ENCODE measurements at places on chromosomes 3 and 15. TPM values are rescaled to one million over a fixed set of nuclear protein-coding genes. Genes with fewer than 3 reads are reported as not detected.

Gene GASK1A
- not detected for total RNA-seq

Gene CCDC39
- total RNA-seq: not detected

Gene RTP2
- not detected for total RNA-seq

Gene SEMA7A
- total RNA-seq: 11.2 TPM

Gene ISL2
- total RNA-seq: 0.51 TPM

Gene ALPK3
- 1.0 TPM for total RNA-seq

Gene NSUN3
- 14.4 TPM for total RNA-seq

- no peak for DNase-seq
Measured at GRCh38 chr15:44918136-44918535, 38.4 kb upstream of the TERB2 start.

- no peak for DNase-seq
Measured at GRCh38 chr3:120524171-120524923, 71.8 kb upstream of the NDUFB4 start.

GRCh38 chr3:26118165-26118564 lies 328.3 kb downstream of the OXSM start:
- no peak for DNase-seq

DNA sequence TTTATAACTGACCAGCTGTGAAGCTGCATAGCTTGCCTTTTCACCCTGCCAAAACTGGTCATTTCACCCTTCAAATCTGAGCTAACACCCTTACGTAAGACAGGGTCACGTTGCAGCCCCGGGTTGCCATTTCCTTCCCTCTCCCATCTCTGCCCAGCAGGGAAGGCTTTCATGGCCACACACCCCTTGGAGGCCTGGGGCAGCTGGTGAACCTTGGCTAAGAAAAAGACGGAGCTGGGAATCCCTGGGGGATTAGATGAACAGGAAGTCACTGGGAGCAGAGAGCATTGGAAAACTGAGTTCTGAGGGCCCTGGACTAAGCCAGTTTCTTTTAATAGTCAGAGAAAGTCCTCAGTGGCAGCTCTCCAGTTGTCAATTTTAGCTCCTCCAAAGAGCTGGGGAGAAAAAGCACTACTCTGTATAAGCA lies 67.8 kb downstream of the TTC23 start:
- no peak for DNase-seq

- DNase-seq: no peak
Measured at GRCh38 chr15:68732451-68732850, 88.2 kb downstream of the ANP32A start.

GRCh38 chr15:57578288-57578900 lies 13.3 kb upstream of the MYZAP start:
- no peak for DNase-seq

GRCh38 chr3:154421083-154421482 lies 8.9 kb downstream of the GPR149 start:
- no peak for DNase-seq

GRCh38 chr3:184942735-184943134 lies 130.8 kb downstream of the VPS8 start:
- DNase-seq: no peak

DNA sequence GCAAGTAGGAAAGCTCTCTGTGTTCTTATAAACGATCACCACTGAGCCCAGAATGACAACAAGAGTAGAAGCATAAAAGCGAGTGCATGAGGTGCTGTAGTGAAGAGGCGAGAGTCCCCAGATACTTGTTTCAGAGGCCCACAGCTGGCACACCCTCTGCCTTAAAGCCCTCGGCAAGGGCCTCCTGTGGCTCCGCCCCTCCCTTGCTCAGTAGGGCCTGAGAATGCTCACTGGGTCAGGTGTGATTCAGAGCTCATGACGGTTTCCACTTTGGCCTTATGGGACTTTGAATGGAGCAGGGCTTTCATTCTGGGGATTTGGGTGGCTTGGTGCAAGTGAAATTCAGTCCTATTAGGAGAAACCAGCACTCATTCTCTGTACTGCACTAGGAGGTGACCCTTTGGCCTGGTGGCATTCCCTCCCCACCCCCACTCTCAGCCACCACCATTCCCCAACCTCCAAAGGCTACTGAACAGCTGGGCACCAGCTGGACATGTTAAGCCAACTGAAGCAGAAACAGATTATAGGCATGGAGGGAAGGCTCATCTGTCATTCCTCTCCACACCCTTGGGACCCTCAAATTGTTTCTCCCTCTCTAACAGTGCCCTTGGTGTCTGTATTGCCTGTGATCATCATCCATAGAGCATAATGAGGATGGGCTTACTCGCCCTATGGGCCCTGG lies 109.6 kb upstream of the CTDSPL start:
- no peak for DNase-seq

DNA sequence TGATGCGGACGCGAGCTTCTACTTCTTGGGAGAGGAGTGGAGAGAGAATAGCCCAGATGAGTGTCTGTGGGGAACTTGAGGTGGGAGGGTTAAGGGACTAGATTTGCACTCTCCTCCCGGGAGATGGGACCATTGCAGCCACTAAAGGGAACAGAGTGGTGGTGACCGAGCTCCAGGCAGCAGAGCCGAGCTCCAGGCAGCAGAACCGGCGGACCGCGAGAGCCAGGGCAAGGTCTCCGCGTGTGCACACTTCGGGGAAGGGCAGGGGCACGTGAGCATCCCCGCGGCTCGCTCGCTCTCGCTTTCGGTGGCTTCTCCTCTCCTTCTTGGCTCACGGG lies 1.1 kb downstream of the IGDCC3 start:
- DNase-seq: no peak

GRCh38 chr3:133783762-133784161 lies 21.9 kb upstream of the SRPRB start:
- no peak for DNase-seq

DNA sequence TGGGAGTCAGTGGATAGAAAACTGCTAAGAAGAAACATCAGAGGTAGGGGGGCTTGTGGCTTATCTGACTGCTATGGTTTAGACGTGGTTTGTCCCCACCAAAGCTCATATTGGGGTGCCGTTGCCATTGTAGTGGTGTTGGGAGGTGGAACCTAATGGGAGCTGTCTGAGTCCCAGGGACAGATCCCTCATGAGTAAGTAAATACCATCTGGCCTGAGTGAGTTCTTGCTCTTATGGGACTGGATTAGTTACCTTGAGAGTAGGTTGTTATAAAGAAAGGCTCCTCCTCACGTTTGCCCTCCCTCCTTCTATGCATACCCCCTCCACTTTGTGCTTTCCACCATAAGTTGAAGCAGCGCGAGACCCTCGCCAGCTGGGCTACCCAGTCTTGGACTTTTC lies 53.4 kb upstream of the VILL start:
- no peak for DNase-seq

- no peak for DNase-seq
Measured at GRCh38 chr15:100276506-100276905, 65.3 kb downstream of the ADAMTS17 start.

DNA sequence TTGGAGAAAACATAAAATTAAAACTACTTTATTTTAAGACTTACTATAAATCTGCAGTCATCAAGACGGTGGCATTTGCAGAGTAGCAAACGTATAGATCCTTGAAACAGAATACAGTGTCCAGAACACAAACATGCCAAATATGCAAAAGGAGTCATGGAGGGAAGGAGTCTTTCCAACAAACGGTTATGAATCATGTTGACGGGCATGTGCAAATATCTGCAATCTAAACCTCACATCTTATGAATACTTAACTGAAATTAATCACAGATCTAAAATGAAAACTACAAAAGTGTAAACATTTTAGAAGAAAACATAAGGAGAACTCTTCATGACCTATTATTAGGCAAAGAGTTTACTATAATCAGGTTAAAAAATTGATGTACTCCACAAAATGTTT lies 69.4 kb downstream of the TFRC start:
- DNase-seq: no peak
